H4 (cell line): ENCODE measurements at places on chromosomes 3 and 15.

DNA sequence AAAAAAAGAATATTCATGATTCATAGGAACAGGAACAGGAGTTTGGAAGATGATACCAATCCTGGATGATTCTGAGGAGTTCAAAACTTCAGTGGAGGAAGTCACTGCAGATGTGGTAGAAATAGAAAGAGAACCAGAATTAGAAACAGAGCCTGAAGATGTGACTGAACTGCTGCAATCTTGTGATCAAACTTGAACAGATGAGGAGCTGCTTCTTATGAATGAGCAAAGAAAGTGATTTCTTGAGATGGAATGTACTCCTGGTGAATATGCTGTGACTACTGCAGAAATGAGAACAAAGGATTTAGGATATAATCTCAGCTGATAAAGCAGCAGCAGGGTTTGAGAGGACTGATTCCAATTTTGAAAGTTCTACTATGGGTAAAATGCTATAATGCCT is 72.7 kb downstream of the GSK3B start:
- DNase-seq = no peak

- DNase-seq = peak; percentile 19
Measured at GRCh38 chr3:31610700-31611275, 78.1 kb downstream of the STT3B start.

DNA sequence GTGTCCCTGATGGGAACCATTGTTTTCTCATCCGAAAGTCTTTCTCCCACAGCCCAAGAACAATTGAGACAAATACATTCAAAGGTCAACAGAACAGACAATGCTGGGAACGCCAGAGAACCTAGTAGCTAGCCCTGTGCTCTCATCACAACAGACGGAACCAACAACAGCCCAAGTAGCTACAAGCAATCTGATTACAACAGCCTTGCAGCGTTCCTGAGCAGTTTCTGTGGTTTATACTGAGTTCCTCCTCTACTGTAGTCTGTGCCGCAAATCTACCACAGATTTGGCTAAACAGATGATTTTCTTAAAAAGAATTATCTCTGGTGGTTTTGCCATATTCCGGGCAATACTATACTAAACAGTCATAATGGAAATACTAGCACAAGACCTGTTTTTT is 435.6 kb downstream of the MECOM start:
- DNase-seq = peak; percentile 84

GRCh38 chr3:38112378-38112761 is 24.6 kb downstream of the ACAA1 start:
- DNase-seq = no peak

GRCh38 chr15:57251308-57251707 is 125.0 kb upstream of the CGNL1 start:
- DNase-seq = no peak

DNA sequence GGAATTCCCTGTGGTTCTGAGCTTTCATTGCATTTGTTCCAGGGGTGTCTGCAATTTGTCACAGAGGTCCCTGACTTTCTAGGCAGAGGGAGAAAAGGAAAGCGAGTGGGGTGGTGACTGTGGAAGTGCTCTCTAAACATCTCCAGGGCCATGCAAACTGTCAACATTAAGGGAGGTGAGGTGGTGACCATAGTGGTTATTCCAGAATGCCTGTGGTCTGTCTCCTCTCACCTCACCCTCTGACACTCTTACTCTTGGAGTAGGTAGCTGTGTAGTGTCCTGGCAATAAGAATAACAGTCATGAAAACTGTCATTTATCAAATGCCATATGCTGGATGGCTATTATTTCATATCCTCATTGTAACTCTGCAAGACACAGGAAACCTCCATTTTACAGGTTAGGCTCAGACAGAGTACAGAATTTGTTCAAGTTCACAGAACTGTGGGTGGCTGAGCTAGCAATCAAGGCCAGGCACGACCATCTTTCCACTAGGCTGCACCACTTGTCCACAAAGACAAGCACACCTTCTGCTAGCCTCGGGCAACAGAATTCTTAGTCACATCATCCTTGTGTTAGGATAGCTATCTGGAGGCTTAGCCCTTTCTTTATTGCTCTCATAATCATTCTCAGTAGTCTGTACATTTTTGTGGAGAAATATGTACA is 179.4 kb downstream of the CD47 start:
- DNase-seq = no peak

DNA sequence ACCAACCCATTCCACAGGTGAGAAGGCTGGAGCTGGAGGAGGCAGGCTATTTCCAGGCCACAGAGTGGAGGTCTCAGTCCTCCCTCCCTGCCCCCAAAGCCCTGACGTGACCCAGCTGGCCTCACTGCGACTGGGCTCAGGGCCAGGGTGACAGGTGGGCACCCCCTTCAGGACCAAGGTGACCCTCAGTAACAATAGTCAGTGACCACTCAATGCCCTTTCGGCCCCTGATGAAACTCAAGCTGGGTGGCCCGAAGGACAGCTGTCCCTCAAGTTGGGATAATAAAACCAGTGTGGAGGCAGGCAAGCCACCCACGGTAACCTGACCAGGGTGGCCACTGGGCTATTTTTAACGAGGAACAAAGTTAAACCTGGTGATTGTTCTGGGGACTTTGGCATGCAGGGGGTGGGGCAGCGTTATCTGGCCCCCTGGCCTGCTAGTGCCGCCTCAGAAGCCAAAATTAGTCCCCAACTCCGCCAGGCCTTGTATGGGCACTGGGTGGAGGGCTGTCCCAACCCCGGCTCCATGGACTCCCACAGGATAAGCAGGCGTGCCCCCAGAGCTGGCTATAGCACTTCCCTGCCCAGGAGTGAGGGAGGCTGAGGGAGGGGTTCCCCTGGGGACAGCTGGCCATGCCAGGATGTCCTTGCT is 1.1 kb downstream of the TNNC1 start:
- no peak for DNase-seq

DNA sequence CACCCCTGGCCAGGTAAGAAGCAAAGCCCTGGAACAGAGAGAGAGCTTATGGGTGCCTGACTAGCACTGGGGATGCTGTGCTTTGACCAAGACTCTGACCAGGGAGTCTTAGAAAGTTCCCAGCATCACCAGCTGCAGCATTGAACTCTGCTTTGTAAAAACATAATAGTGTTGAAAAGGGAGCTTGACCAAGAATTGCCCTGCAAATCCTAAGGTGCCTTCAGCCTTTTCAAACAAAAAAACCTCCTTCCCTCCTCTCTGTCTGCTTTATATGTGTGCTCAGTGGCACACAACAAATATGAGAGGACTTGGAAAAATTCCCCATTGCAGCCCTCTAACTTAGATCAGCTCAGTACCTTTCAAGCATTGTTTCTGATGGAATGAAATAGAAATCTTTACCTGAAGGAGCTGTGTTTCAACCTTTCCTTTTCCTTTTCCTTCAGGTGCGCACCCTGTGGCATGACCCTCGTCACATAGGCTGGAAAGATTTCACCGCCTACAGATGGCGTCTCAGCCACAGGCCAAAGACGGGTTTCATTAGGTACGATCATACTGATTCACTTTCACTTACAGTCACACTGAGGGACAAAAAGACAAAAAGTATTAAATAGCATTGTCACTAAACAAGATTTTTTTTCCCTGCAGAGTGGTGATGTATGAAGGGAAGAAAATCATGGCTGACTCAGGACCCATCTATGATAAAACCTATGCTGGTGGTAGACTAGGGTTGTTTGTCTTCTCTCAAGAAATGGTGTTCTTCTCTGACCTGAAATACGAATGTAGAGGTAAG is 13.0 kb downstream of the THBS1 start:
- DNase-seq = no peak

- no peak for DNase-seq
Measured at GRCh38 chr3:138691351-138691750, 82.8 kb downstream of the FAIM start.

- no peak for DNase-seq
Measured at GRCh38 chr3:56929809-56930615, 128.3 kb upstream of the ARHGEF3 start.

DNA sequence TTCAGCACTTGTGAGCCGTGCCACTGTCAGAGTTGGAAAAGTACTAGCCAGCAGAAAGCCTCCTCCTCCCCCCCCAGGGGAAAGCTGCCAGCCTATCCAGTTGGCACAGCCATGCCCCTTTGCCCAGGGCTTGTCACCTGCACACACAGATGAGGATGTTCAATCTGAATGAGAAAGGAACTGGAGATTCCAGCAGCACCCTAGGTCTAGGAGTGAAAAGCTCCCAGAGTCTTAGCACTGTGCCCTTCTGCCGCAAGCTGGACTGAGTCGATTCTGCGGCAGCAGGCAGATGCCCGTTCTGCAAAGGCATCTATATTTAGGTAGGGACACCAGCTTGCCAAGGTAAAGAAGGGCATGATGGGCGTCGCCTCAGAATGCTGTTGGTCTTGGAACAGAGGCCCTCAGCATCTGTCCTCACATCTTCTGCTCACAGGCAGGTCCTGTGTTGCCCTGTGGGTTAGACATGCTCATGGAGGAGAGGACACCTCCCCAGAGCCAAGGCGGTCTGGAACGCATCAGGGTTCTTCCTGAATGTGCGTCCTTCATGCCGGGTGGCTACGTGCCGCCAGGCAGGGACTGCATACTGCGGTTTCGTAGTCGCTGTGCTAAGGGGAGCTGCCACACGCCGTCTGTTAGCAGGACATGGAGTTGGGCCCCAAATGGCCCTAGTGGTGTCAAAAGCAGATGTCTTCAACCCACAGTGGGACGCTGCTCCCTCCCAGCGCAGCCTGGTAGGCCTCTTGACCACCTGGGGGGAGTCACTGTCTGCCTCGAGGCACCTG is 109.5 kb downstream of the VGLL4 start:
- DNase-seq = no peak

- DNase-seq = no peak
Measured at GRCh38 chr3:58432905-58433304, 727 bp downstream of the PDHB start.

DNA sequence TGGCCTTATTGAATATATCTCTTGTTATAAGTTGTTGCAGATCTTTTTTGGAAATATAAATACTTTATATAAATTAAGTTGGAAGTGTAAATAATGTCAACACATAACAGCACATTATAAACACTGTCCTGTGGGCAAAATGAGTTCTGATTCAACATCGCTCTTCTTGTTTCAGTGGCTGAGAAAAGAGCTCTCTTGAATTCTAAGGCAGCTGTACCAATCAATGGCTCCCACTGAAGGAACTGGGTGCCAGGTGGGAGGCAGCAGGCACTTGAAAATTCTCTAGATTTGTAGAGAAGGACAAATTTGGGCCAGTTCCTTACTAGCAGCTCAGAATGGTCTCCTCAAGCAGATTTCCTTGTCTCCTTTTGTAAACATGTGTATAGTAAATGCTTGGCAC is 45.6 kb downstream of the CHST2 start:
- no peak for DNase-seq

DNA sequence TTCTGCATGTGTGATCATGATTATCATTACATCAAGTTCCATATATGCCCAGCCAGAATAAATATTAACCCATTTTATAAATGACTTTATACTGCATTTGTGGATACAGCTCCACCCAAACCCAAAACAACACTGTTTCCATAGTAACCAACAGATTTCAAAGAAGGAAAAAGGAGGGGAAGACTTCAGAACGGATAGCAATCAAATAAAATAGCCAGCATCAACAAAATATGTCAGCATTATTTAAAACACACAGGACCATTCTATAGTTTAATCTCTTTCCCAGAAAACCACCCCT is 114.4 kb downstream of the FOXP1 start:
- no peak for DNase-seq

- no peak for DNase-seq
Measured at GRCh38 chr3:24062916-24063315, 117.8 kb downstream of the NR1D2 start.

GRCh38 chr3:147872568-147872967 is 463.4 kb downstream of the ZIC1 start:
- no peak for DNase-seq

- no peak for DNase-seq
Measured at GRCh38 chr3:30750967-30751366, 143.5 kb downstream of the GADL1 start.

DNA sequence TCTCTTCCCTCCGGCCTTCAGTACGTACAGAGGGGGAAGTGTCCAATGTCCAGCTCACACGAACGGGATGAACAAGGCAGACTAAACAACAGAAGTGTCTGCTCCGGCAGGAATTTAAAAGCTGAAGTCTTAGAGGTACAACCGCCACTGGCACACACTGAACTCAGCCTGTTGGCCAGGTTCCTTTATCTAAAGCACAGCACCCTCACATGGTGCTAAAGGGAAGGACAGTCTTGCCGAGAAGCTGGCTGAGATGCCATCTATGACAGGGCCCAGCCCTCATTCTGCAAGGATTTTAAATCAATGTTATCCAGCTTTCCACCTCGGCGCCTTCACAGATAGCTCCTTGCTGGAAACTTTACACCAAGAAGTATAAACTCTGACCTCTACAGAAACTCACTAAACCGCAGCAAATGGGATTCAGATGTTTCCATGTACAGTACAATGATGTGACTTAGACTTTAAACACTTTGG is 2.8 kb downstream of the ADAMTS17 start:
- DNase-seq = peak; percentile 70

- DNase-seq = no peak
Measured at GRCh38 chr15:99963096-99963825, 230.0 kb upstream of the LYSMD4 start.

- DNase-seq = no peak
Measured at GRCh38 chr15:51550841-51551240, 71.7 kb downstream of the DMXL2 start.

DNA sequence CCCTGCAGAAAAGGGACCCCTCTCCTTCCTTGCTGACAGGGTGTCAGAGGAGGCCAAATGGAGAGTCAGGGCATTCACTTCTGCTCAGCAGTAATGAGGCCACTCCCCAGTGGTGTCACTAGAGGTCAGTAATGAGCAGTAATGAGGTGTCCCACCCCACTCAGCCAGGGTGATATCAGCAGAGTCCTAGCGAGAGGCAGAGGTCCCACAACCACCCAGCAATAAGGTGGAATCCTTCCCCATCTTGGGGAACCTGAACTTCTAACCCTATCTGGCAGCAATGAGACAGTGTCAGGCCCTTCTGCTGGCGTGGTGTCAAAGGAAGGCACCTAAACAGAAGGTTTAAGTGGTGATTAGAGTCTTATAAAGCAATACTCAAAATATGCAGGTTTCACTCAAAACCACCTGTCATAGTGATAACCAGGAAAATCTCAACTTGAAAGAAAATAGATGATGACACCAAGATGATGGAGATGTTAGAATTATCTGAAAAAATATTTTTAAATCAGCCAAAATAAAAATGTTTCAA is 12.9 kb downstream of the OCA2 start:
- DNase-seq = peak; percentile 24

DNA sequence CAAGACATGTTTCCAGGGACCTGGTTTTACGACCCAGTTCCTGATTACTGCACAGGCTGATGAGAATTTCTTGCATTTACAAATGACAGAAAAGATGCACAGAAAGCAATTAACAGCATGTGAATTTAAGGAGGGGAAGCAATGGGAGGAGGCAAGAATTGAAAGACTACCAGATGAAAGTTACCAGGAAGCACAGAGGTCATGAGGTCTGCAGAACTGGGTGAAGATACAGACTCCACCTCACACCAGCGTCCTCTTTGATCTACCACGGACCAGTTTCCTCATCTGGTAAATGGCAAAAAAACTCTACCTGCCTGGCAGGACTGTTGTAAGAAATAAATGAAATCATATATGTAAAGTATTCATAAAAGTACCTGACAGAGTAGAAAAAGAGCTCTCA is 266.0 kb downstream of the MAGI1 start:
- no peak for DNase-seq
